ENCODE measurements at places on chromosomes 6 and 20.

DNA sequence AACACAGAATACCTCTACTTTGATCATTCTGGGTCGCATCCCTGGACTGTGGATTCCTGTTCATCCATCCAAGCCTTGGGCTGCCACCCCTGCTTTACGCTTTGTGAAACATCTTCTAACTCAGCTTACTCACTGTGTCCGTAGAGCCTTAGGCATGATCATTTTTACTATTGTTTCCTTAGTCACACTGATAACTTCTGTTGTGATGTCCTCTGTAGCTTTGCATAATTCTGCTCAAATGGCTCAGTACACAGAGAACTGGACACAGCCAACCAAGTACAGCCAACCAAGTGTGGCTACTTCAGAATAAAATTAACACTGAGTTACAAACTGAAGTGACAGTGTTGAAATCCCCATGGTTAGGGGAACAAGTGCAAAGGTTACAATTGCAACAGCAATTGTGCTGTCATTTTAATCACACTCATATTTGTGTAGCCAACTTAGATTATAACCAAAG, 8.6 kb upstream of the FKBP1A start:
- no peak for DNase-seq

DNA sequence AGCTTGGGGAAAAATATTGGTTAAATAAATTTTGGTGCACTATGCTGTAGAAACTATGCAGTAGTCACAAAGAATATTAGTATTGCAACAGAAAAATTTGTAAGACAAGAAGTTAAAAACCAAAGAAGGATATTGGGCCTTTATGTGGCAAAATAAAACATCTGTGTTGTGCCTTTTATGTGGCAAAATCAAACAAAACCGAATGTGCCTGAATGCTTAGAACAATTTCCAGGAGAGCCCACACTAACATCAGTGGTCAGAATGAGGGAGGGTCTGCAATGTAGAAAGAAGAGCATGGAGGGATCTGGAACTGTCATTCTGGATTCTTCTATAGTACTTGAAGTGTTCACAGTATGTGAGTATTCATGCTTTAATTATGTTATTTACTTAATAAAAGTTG, 75.2 kb downstream of the L3MBTL3 start:
- DNase-seq: no peak

DNA sequence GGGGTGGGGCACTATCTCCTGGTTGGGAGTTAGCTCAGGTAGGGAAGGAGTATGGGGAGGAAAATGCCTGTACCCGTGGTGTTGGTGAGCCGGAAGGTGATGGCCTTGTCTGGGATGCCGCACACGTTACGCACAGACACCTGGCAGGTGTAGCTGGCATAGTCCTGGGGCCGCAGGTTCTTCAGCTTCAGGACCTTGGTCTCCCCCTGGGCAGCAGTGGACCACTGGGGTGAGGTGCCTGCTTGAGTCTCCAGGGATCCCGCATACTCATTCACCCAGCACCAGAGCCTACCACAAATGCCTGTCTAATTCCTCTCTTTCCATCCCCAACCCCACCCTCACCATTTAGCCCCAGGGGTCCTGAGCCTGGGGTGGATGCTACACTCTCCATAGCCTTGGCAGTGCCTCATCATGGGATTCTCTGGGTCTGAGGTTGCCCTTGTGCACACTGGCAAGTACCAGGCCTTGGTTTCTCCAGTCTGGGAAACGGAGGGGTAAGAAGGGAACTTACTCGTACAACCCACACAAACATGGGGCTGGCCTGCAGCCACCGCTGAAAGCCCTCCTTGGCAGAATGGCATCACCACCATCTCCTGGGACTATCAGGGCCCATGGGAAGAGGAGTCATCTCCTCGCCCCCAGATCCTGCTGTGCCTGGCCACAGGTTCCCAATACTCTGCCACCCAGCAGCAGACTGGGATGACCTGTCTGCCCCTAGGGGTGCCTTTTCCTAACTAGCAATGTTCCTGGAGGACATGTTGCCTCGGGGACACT, 42.8 kb downstream of the MDGA1 start:
- DNase-seq: no peak

- DNase-seq: no peak
Observed at GRCh38 chr20:59247731-59248684, 52.4 kb upstream of the EDN3 start.

DNA sequence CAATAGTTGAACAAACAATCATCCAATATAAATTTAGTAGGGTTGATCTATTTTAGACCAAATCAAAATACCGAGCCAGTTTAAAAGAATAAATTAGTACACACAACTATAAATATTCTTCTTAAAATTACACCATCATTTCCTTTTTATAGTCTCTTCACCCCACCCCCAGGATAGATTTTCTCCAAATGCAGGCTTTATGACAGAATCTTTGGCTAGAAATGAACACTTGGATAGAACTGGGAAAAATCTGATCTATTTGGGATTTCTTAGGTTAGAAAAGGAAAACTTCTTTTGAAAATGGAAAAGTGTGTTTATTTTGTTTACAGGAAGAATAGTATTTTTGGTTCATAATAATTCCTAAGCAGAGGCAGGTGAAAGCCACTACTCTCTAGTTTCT, 74.6 kb downstream of the HMGN3 start:
- DNase-seq: no peak

GRCh38 chr6:100897671-100898070, 16.5 kb upstream of the ASCC3 start:
- DNase-seq: no peak

- DNase-seq: peak; percentile 95
Observed at GRCh38 chr20:5621305-5621704, 128.9 kb upstream of the SHLD1 start.

GRCh38 chr20:17659801-17660200, 22.2 kb downstream of the RRBP1 start:
- no peak for DNase-seq

DNA sequence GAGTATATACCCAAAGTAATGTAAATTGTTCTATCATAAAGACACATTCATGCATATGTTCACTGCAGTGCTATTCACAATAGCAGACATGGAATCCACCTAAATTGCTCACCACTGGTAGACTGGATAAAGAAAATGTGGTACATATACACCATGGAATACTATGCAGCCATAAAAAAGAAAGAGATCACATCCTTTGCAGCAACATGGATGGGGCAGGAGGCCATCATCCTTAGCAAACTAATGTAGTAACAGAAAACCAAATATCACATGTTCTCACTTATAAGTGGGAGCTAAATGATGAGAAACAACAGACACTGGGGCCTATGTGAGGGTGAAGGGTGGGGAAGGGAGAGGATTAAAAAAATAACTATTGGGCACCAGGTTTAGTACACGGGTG, 11.5 kb upstream of the TMEM200A start:
- no peak for DNase-seq

- DNase-seq: no peak
Observed at GRCh38 chr6:44119704-44120262, 7.5 kb downstream of the MRPL14 start.

- DNase-seq: no peak
Observed at GRCh38 chr6:162053084-162053483, 674.5 kb downstream of the PRKN start.

GRCh38 chr6:96811670-96812069, 25.6 kb downstream of the GPR63 start:
- DNase-seq: no peak

- DNase-seq: no peak
Observed at GRCh38 chr20:4483961-4484360, 237.7 kb upstream of the PRND start.

GRCh38 chr6:17679726-17680125, 27.0 kb downstream of the NUP153 start:
- no peak for DNase-seq

DNA sequence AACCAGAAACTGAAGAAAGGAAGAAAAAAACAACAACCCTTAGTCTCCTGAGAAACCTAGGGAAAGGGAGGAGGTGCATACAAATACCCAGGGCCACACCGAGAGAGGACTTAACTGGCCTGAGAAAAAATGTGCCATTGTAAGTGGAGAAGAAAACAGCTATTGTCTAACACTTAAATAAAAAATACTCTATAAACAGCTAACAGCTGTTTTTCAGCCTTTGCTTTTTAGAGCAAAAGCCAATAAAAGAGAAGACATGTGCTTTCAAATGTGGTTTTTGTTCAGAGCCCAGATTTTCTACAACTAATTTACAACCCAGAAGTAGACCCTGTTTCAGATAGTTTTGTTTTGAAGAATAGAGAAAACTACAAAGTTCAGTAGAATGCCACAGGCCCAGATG, 56.0 kb upstream of the SLC22A16 start:
- no peak for DNase-seq

GRCh38 chr6:25056130-25056529, 120.4 kb upstream of the RIPOR2 start:
- no peak for DNase-seq

DNA sequence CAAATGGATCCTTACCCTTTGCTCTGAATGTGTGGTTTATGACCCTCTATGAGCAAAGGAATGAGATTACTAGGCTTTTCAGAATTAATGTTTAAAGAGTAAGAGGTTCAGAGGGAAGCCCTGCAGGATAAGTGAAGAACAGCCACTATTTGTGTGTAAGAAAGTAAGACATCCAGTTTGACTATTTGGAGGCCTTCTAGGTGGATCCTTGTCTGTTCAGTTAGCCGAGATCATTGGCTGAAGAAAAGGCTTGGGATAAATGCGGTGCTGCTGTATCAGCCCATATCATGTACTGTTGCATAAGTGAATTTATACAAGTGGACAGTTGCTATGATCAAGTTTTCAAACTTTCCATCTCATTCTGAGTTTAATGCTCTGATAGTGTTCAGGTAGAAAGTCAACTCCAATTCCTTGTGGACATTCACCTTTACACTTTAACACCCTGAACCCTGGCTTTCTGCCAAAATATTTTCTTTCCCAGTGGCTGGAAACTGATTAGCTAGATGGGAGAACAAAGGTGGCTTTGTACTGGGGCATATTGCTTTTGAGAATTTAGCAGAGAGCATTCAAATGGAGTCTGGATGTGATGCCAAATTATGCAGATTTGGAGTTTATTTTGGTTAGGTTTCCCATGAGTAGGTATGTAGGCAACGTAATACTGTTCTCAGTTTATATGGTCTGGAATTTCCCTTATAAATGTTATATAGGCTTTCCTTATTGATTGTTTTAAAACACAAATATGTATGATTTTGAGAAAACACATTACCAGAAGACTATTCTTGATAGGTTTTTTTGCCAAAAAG, 15.0 kb downstream of the PARD6B start:
- DNase-seq: peak; percentile 37

- no peak for DNase-seq
Observed at GRCh38 chr6:87171938-87172633, 16.7 kb downstream of the ZNF292 start.

DNA sequence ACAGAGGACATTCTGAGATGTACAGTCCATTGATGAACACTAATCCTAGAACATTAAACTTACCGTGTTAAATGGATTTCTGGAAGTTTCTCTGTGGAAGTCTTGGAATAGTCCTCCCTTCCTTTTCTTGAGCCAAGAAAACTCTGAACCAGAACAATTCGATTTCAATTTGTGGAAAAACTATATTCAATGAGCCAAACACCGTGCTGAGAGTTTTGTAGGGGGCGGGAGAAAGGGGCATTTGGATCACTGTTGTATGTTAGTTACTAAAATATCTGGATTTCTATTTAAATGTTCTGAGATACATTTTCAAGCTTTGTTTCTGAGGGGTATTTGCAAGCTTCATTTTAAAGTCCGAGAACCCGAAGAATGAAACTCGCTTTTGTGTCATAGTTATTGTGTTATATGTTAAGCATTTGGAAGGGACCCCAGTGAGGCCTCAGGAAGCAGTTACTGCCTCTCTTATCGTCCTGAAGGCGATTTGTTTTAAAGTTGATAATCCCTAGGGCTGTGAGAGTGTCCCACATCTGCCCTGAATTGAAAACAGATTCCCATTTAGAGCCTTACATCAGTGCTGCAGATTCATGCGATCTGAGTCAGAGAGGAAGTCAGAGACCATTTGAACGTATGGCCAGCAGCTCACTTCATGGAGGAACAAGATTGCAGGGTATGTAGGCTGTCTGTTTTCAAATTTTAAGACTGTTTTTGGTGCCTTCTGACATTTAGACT, 70.8 kb upstream of the SASH1 start:
- DNase-seq: peak; percentile 39

- peak; percentile 84 for DNase-seq
Observed at GRCh38 chr6:36827261-36828079, 11.8 kb downstream of the CPNE5 start.

DNA sequence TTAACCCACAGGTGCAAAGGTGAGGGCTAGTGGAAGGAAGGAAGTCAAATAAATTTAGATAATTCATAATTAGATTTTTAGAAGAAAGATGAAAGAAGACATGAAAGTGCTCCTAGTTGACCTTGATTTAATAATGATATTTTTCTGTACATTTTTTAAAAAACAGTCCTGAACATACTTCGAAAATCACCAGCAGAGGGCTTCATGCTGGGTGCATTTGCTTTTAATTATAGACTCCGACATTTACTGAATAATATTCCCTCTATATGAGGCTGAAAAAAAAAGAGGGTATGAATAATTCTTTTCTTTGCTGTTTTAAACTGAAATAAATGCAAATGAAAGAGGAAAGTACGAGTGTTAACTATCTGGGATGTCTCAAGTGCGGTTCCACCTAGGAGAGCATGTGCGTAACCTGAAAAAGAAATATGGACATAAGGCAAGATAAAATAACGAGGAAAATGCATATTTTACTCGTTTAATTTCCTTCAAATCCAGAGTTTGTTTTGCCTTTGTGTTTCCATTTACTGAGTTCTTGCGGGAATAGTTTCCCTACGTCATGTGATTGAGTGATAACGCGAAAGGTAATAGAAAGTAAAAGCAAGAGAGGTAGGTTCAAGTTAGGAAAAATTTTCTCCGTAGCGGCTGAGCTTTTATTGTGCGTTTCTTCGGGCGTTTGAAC, 3.1 kb upstream of the TFAP2B start:
- DNase-seq: no peak

DNA sequence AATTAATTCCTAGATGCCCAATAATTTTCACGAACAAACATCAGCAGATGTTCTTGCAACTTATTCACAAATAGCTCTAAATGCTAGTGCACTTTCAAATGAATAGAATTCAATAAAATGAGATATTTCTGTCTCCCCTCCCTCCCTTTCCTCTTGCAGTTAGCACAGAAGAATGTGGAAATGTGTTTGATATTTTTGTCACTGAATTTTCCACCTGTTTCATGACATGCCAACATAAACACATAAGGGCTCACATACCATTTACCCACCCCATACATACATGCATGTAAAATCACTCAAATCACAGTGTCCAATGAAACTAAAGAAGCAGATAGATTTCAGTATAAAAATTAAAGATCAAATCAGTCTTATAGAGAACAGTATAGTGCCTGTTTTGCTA, 746.9 kb upstream of the MARCKS start:
- no peak for DNase-seq

GRCh38 chr20:44983093-44983674, 16.9 kb downstream of the STK4 start:
- DNase-seq: no peak

DNA sequence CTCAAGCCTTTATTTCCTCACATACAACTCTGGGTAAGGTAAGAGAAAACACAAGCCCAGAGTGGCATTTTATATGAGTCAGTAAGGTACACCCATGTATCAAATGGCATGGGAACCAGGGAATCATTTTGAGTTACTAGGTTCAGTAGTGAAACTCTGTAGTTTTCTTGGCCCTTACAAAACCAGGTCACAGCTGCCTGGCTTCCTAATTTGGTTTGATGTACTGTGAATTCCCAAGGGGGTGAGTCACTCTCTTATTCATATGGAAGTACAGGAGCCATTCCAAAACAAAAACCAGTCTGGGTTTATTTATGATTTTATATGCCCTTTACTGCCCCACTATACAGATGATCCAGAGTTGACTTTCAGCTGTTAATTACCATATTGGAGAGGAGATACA, 70.7 kb downstream of the PDE7B start:
- no peak for DNase-seq

Data from spinal cord (tissue), 10 donors.